ENCODE measurements at places on chromosomes 1 and 21.

GRCh38 chr1:153548722-153549688 lies at the start of gene S100A3:
TSS of gene S100A3 (minus strand) at chr1:153549258. CDS start at chr1:153548485, 773 bp downstream.
- DNase-seq, result no peak

DNA sequence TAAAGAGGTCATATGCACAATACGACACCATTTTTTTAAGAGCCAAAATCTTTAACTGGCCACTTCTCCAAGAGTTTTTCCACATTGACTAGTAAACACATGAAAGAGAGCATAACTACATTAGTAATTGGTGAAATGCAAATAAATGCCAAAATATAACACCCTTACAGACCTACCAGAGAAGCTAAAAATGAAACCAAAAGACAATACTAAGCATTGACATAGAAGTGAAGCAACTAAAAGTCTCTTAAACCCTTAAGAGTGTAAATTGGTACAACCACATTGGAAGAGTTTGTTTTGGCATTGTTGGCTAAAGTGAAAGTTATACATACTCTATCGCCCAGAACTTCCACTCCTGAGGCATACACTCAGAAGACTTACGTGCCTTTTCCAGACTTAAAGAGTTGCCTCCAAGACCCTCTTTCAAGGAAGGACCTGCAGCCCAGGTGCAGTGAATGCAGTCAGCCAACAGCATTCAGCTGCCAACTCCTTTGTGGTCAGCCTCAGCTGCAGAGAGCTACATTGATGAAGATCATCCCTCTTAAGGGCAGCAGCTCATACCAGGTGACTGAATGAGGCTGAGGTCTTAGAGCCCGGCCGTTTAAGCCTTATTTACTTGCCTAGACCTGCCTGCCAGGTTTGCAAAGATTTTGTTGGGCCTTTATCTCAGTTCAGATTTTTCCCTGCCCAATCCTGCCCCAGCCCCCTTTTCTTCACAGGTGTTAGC lies 839.1 kb upstream of the ADGRL2 start:
- no peak for DNase-seq

GRCh38 chr1:207923561-207923960 lies 12.6 kb upstream of the CD34 start:
- no peak for DNase-seq

DNA sequence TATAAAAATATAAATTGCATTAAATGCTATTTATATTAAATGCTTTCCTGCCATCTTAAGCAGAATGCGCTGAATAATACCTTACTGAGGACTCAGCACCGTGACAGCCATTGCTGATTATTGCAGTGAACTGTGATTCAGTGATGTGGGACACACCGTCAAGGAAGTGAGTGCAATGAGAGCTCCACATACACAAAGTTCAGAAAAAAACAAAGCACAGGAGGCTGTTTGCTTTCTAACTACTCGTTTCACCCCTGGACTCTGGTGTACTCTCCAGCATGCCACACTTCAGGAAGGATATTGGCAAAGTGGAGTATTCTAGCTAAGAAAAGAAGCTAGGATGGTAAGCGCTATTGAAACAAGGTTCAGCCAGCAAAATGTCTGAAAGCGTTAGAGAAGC lies 57.4 kb upstream of the CXADR start:
- DNase-seq, result no peak

- DNase-seq, result no peak
Measured at GRCh38 chr1:240823357-240823756, 211.4 kb upstream of the GREM2 start.

DNA sequence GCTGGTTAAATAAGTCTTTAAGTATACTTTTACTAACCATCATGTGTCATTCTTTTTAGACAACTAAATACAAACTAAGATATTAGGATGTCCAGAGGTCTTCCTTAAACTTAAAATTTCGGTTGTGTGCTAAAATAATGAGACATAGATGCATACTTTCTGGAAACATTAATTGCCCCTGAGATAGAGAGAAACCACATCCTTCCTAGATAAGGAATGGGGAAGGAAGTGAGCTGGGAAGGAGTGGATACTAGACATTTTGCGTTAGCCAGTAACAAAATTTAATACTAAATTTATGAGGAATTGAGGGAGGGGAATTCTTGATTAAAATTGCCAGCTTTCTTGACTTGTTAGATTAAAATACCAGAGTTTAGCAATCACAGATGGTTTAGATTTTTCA lies 37.1 kb upstream of the PTGS2 start:
- no peak for DNase-seq

All from stimulated activated CD4-positive, alpha-beta T cell treated with anti-CD3 and anti-CD28 coated beads, Interleukin-1b, Interleukin-23, amount 100 ng/mL, for 1 hour (primary cell).